Astrocyte of the hippocampus (primary cell): ENCODE measurements at places on chromosomes 7 and 10.

- DNase-seq, result peak; percentile 48
These were observed 21.5 kb downstream of the BTAF1 start for GRCh38 chr10:91944880-91945630.

DNA sequence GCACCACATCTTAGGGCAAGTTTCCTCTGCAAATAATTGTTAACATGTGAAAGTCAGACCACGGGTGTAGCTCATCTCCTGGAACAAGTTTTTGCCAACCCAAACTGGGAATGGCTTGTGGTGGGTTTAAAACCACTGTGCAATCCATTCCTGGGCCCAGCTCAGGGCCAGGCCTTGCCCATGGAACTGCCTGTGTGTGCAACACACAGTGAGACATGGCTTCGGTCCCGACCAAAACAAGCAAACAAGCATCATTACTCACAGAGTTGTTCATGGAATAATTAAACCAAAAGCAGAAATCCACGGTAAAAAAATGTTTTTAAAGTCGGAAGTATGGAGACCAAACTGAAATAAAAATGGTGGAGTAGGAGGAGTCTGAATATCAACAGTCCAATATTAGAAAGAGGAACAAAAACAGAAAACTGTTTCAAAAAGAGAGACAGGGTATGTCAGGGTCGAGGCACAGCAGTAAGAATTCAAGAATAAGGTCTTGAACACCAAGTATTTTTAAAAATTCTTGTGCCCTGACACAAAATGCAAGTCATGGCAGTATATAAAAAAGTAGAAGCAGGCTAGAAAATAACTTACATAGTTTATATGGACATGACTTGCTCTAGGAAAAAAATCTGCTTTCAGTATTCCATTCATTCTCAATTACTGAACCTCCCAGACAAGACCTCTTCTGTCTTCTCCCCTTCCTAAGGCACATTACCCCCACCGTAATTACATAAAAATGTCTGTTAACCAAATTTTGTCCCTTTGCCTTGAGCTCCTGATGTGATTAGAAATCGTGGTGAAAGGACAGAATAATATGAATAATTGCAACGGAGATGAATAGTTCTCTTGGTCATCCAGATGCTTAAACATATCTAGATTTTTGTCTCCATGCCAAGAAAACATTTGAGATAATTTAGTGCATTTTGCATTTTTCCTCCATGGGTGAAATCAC is 88.4 kb downstream of the FAS start:
- no peak for DNase-seq

GRCh38 chr7:149624006-149624405 is 126.4 kb upstream of the ZNF746 start:
- peak; percentile 44 for DNase-seq

DNA sequence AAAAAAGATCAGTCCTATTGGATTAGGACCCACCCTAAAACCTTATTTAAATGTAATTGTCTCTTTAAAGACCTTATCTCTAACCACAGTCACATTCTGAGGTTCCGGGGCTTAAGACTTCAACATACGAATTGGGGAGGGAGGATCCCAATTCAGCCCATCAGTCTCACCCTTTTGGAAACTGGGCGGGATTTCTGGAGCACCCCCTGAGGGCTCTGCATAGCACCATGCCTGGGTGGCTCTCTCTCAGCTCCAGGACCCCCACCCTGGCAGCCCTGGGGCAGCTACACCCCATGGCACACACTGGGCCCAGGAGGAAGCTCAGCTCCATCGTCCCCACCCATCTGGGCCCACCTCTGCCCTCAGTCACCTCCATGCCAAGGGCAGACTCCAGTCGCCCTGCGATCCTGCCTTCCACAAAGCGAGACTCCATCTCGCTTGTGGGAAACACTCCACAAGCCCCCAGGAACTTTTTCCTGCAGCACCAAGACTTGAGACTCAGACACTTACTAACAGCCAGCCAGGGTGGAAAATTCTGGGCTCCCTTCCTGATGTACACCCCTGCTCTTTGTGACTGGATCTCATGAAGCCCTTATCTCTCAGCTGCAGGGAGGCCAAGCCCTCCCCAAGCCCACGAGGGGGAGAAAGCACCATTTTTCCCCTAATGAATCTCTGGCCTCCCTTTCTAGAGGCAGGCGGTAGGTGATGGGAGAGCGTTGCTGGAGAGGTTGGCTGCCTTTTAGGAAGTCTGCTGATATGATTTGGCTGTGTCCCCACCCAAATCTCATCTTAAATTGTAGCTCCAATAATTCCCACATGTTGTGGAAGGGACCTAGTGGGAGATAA is 90.8 kb upstream of the KDM7A start:
- DNase-seq, result no peak

DNA sequence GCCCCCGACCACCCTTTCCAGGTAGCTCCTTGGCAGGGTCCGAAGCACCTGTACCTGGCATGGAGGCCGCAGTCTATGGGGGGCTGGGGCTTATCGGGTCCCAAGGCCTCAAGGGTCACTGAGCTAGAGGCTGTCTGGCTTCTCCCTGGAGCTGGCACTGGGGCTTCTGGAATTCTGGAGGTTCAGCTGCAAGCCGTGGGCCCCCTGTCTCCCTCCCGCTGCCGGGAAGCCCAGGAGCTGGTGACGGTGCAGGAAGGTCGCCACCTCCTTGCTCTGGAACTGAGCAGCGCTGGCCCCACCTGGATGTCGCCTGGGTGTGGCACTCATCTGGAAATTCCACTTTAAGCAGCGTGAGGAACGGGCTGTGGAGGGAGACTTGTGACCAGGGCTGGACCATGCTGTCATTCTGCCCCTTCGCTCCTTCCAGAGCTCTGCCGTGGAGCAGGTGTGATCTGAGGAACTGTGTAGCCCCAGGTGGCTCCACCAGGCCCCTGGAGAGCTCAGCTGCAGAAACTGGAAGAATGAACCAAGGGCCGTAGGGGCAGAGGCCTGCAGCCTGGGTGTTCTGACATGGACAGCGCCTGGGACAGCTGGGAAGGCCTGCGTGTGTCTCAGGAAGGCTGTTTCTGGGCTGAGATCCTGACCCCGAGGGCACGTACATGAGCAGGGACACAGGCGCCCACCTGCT is 129.7 kb upstream of the PPP2R2D start:
- DNase-seq, result no peak

DNA sequence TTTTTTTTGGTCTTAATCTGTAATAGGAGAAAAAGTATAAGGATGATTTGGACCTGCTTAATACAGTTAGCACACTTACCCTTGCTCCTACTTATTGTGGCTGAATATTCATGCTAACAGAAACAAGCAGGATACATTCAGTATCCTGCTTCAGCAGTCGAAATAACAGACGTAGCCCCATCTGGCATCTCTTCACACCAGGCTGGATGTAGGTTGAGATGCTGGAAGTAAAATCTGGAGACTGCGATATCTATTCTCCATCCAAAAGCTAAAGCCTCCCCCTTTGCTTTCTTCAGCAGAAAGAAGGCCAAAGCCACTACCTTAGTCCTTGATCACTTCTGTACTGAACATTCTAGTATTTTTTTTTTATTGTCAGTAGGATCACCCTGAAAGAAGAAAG is 537.4 kb downstream of the AUTS2 start:
- no peak for DNase-seq

DNA sequence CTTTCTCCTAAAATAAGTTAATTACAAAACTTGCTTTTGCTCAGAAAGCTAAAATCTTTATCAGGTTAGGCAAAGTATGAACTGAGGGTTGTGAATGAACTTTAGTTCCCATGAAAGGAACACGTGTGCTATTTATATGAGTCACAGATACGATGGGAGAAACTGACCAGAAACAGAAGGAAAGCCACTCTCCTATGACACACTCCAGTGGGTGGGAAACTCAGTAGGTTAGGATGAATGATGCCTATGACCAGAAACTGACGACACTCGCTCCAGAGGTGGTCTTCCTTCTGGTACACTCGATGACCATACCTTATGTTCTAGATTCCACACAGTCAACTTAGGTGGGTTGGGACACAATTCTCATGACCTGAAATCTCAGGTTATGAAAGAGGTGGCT is 215.7 kb upstream of the INHBA start:
- peak; percentile 32 for DNase-seq

- no peak for DNase-seq
These were observed 32.7 kb upstream of the KLHL7 start for GRCh38 chr7:23072922-23073321.
